DMS53 (cell line): ENCODE measurements at places on chromosomes 11 and 22.

DNA sequence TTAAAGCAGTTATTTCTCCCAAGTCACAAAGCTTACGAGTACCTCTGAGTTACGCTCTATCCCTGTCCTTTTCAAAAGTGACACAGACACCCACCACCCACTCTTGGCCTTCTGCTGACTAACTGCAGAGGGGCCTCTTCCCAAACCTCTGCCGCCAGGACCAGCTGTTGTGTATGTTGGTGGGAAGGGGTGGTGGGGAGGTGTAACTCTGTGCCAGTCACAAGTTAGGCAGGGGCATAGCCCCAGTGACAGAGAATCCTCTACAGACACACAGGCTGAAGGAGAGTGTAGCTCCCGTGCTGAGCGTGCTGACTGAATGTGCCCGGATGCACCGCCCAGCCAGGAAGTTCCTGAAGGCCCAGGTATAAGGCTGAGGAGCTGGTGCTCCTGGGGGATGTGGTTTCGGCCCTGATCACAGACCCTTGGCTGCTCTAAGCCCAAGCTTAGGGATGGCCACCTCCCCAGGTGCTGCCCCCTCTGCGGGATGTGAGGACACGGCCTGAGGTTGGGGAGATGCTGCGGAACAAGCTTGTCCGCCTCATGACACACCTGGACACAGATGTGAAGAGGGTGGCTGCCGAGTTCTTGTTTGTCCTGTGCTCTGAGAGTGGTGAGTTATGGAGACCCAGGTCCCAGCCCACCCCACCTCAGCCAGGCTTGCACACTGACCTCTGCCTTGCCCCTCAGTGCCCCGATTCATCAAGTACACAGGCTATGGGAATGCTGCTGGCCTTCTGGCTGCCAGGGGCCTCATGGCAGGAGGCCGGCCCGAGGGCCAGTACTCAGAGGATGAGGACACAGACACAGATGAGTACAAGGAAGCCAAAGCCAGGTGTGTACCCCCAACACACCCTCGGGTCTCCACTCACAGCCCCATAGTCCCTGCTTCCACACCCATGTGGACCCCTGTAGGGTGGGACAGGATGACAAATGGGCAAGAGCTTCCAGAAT is 4.9 kb downstream of the RIC8A start:
- no peak for DNase-seq

DNA sequence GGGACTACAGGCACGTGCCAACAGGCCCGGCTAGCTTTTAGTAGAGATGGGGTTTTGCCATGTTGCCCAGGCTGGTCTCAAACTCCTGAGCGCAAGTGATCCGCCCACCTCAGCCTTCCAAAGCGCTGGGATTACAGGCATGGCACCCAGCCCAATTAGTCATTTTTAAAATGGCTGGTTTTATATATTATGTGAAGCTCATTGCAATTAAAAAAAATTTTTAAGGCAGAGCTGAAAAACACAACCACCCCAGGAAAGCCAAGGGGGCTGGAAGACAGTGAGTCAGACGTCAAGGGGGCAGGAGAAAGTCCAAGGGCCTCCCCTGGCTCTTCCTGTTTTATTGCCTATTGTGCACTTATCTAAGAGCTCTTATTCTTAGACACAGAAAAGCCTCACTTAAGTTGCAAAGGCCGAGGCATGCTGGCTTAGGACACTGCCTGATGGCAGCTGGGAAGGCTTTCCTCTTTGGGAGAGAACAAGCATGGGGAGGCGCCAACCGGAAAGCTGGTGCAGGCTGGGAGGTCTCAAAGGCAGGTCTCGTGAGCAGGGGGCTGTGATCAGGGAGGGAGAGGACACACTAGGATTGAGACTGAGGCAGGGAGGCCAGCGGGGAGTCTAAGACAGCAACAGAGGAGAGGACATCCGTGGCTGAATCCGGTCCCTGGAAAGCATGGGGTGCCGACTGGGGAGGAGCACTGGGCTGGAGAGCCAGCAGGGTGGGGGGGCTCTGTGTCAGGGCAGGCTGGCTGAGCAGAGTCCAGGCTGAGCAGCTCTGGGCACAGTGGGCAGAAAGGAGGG is 11.1 kb upstream of the OSM start:
- DNase-seq: no peak

DNA sequence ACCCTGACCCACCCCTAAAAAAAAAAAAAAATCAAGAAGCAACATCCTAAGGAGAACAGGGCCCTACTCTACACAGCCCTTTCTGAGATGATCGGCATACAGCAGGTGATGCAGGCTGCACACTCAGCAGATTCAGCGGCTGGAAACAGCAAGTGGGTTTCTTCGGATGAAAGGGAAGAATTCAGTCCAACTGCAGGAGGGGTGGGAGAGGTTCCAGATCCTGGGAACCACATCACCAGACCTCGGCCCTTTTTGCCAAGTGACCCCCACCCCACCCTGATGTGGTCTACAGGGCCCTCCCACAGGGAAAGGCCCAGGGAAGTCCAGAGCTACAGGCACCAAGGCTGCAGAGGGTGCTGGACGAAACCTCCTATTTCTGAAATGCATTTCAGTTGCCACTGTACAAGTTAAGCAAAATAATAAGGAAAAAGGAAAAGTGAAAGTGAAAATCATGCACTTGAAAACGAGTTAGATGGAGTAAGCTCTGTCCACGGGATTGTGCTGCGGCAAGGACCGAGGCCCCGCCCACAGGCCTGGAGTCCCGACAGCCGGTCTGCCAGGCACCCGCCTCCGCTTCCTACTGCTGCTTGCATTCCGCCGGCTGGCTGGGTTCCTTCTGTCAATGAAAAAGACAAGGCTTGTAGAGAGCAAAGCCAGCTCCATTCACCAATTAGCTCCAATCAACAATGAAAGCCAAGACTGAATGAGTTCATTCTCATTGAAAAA is 16.0 kb upstream of the PHLDA2 start:
- peak; percentile 70 for DNase-seq

DNA sequence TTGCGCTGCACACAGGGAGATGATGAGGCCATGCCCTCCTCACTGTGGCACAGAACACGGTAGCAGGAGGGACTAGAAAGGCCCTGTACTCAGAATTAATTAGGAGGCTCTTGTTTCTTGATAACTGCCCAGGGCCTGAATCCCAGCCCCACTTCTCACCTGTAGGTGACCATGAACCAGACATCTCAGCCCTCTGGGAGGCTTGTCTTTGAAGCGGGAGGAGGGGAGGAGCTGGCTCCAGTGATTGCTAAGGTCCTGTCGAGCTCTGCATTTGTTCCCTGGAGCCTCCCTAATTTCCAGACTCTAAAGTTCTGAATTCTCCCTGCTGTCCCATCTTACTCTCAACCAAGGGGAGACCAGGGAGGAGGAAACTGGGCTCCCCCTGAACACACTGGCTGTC is 19.8 kb upstream of the OAF start:
- no peak for DNase-seq

DNA sequence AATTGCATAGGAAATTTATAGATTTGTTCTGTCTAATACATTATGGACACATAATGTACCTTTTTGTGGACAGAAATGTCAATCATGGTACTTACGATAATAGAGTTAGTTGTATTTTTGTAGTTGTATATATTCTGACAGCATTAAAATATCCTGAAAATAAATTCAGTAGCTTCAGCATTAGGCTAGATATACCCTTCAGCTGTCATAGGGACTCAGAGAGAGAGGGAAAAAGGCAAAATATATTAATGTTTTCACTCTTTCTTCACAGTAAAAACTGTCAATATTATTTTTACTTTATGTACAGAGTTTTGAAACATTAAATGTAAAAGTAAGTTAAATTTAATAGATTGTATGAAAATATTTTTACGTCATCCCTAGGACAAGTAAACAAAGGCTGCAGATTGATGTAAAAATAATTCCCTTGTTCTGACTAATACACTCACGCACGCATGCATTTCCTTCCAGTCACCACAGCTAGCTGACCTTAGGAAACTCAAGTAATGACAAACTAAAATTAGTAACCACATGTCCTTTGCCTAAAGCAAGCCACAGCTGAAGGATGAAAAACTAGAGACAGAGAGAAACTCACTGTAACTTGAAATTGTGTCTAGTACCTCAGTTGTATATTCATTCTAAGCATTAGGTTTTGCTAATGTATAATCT is 104.7 kb upstream of the CARD18 start:
- DNase-seq: no peak
